ENCODE measurements at places on chromosomes 7 and 10.
A peak's percentile ranks its signal among the peaks of the same experiment; 100 is the strongest.

DNA sequence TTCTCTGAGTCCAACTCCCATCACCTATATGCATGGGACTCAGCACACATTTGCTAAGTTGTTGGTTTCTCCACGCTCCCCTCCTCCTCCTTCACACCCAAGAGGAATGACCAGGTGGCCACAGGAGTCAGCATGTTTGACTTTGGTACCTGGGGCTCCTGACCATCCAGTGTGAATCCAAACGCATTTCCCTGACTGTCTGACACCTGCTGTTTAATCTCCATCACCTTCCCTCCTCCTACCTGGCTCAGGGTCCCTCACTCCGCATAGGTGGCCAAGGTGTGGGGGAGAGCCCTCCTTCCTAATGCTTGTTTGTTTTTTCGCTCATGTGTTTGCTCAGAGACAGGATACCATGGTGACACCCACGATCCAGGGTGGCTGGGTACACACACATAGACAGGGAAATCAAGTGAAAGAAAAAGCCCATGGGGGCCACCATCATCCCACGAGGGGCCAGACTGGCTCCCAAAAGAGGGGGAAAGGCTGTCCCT lies 194.9 kb downstream of the KCNMA1 start:
- DNase-seq = no peak

GRCh38 chr10:33506838-33507661 lies 172.6 kb upstream of the NRP1 start:
- DNase-seq = no peak

DNA sequence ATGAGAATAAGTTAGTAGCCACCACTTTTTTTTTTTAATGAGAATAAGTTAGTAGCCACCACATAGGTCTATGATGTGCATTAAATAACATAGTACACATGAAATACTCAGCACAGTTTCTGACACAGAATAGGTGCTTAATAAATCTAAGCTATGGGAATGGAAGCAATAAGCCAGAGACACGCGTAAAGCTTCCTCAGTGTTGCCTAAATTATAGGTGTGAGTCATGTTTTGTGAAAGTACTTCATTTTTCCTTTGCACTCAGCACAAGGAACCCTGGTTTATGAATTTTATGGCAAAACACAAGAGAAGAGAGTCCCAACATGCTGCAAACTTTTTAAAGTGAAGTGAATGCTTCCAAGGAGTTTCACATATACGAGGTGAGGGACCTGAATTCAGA lies 267.4 kb downstream of the RNLS start:
- DNase-seq = no peak

DNA sequence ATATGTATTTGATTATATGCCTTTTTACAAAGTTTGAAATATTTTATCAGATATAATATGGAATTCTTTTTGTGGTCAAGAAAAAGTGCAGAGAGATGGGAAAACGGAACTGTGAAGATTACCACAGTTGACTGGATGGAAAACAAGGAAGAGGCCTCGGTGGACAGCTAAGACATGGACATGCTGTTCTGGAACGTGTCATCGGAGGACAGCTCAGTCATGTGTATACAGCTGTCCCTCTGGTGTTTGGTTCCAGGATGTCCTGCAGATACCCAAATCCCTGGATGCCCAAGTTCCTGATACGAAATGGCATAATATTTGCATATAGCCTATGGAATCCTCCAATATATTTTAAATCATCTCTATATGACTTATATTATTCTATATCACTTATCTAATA lies 49.4 kb downstream of the TRIL start:
- no peak for DNase-seq

DNA sequence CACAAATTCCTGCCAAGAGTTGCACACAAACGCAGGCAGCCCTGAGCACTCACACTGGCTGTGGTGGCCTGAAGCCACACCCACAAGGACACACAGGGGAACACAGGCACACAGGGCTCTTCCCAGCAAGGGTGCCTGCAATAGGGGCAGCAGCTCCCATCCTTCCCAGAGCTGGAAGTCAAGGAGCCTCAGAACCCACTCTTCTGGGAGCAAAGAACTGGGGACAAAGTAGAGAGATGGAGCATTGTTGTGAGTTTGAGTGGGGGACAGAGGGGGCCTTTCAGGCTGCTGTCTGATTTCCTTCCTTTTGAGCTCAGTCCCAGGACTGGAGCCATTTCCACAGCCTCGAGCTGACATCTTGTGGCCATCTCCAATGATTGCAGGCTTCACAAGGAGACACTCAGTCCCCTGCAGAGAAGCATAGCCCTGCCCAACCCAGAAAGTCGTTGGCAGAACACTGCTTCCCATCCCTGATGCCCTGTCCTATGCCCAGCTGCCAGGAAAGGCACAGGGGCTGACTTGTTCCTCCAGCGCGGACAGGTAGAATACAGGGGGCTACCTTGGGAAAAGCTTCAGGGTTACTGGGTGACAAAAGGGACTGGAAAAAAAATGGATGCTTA lies 34.4 kb upstream of the SLF2 start:
- DNase-seq = peak; percentile 76

DNA sequence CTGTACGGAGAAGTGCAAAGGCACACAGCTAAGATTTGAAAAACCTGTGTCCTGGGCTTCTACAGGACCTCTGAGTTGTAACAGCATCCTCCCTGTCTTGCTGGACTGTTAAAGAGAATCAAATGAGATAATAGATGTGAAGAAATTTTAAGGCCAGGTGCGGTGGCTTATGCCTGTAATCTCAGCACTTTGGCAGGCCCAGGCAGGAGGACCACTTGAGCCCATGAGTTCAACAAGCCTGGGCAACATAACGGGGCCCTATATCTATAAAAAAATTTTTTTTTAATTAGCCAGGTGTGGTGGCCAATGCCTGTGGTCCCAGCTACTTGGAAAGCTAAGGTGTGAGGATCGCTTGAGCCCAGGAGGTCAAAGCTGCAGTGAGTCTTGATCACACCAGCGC lies 2.9 kb upstream of the ARHGAP21 start:
- DNase-seq = no peak

DNA sequence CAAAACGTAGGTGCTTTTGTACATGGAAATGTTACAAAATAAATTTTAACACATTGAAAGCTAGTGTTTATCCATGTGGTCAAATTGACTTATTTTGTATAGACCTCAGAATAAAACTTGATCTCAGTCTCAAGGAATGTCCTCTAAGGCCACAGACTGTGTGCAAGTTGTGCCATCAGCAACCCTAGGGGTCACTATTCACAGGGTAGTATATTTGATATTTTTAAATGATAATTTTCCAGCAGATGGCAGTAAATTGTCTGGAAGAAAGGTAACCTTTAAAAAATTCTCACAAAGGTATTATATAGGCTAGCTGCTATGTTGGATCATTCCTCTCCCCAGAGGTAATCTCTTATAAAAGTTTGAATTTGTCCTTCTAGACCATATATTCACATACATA lies 12.9 kb upstream of the SNX10 start:
- DNase-seq = no peak

GRCh38 chr10:115566867-115567266 lies 473.7 kb downstream of the ATRNL1 start:
- no peak for DNase-seq
